ENCODE measurements at places on chromosomes 2 and 18. TPM values are rescaled to one million over a fixed set of nuclear protein-coding genes. Genes with fewer than 3 reads are reported as not detected.

The TCF23 gene
- not detected for total RNA-seq

The TFCP2L1 gene
- 0.10 TPM for total RNA-seq

The HOXD4 gene
- 0.21 TPM for total RNA-seq

The ABCG5 gene
- not detected for total RNA-seq

The MSH2 gene
- 6.6 TPM for total RNA-seq
